ENCODE measurements at places on chromosomes 7 and 10.
A peak's percentile ranks its signal among the peaks of the same experiment; 100 is the strongest.

DNA sequence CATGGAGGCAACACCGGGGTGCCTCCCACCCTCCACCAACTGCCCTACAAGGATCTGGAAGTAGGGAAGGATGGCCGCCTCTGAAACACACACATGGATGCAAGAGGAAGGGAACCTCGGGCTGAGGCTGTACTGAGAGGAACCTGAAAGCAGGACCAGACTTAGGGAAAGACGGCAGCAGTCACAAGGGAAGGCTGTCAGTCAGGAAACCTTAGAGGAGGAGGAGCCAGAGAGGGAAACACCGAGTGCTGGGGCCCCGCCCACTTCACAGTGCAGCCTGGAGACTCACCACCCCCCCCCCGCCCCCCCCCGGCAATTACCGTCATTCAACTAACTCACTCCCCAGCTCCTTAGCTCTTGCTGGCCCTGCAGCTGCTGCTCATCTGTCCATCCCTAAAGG, 2.5 kb downstream of the CYREN start:
- no peak for DNase-seq

- DNase-seq, result peak; percentile 7
These were observed 740 bp downstream of the HTR7 start for GRCh38 chr10:90856964-90857634.

- DNase-seq, result no peak
These were observed 750 bp upstream of the CDK14 start for GRCh38 chr7:90595342-90595800.

DNA sequence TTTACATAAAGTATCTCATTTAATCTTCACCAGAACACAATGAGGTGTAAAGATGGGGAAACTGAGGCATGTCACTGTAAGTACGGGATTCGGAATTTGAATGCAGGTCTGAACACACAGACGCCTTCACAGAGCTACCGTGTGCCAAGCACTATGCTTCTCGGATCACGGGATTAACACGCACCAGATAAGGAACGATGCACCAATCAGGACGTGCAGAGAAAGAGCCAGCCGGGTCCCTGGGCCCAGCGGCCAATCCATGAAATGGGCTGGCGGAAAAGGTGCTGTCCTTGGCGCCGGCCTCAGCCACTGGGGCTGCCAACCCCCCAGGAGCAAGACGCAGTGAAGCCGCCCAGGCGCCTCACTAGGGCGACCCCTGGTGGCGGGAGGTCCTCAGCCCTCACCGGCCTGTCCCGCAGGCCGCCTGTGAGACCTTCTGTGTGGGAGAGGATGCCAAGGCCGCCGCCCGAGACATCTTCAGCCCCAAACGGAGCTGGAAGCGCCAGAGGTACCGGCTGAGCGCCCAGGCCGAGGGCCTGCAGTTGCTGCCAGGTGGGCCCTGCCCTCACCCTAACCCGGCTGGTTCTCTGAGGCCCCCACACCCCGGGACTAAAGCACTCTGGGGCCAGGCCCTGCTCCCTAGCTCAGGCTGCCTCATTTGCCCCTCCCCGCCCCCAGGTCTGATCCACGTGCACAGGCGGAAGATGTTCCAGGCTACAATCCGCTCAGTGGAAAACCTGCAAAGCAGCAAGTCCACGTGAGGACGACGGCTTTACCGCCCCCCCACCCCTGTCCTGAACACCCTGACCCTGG, 15.6 kb downstream of the ATG9B start:
- peak; percentile 68 for DNase-seq

- peak; percentile 86 for DNase-seq
These were observed 102.2 kb upstream of the ZNF438 start for GRCh38 chr10:31133792-31134310.

DNA sequence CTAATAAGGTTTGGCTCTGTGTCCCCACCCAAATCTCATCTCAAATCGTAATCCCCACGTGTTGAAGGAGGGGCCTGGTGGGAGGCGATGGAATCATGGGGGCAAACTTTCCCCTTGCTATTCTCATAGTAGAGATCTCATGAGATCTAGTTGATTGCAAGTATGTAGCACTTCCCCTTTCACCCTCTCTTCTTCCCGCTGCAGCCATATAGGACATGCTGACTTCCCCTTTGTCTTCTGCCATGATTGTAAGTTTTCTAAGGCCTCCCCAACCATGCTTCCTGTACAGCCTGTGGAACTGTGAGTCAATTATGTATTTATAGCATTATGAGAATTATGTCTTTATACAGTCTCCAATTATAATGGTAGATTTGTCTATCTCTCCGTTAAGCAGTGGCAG, 594.5 kb downstream of the ACTR3B start:
- DNase-seq, result no peak

DNA sequence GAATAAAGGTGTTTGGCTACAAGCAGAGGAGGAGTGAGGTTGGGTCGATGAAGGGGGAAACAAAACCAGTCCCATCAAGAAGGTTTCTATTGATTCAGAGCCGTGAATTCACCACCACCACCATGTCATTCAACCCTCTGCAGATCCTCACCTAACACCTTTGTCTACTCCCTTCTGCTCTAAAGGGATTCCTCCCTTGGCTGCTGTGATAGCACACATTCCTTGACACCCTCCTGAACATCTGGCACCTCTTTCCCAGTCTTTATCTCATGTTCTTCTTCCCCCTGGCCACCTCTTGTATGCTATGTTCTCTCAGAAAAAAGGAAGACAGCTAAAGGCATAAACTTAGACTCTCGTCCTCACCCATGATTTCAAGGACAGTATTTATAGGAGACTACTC, 318.0 kb downstream of the GPAM start:
- no peak for DNase-seq

DNA sequence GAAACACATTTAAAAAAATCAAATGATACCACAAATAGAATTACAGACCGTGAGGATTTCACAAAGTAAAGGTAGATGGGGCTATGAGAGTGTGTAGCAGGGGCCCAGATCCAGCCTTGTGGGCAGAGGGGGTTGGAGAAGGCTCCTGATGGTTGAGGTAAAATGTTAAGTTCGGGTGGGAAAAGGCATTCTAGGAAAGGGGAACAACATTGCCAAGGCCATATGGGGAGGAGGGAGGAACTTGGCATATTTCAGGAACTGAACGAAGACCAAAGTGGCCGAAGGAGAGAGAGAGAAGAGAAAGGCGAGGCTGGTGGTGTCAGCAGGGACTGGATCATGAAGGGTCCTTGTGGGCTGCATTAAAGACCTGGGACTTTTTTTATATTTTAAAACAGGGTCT, 98.9 kb downstream of the CARD11 start:
- DNase-seq, result no peak

- no peak for DNase-seq
These were observed 251.4 kb upstream of the ZMIZ1 start for GRCh38 chr10:78817361-78817760.

- no peak for DNase-seq
These were observed 231.8 kb upstream of the FOXP2 start for GRCh38 chr7:114182837-114183236.

- DNase-seq, result no peak
These were observed 113.1 kb upstream of the GDF10 start for GRCh38 chr10:47186941-47187340.

DNA sequence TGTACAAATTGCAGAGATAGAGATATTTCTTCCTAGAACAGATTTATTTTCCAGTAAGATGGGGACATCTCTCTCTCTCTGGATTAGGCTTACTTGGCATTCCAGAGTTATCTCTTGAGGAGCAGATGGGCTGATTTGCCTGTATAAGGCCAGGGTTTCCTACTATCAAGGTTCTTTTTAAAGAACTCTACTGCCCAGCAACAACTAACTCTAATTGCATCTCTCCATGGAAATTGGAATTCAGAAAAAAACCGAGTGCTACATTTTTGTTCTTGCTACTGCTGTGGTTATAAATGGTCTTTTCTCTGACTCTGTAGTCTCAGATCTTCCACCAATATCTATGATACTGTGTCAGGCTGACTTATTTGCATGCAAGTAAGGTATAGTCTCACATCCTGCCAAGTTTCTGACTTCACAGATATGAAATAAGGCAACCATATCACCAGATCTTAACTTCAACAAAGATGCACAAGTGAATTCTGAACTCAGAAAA, 161.1 kb downstream of the CRPPA start:
- DNase-seq, result no peak

DNA sequence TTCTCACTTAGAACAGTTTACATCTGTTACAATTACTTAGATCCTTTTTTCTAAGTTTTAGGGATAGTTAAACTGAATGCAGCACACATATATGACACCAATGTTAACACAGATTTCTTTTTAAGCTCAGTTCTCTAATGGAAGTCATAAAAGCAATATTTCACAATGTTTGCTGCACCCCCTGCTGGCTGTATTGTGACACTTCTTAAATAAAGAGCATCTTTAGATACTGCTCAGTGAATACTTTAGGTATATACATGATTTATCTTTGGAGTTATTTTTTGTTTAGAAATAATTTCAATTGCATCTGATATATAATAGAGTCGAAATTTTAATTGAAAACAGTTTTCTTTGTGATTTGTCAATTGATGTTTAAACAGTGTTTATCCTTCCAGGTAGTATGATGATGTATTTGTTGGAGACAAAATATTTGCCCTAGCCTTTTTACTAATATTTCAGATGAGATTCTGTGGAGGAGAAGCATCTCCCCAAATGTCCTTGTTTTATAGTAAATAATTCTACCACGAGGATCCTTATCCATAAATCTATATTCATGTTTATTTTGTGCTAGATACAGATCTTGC, 174.4 kb downstream of the ST7 start:
- peak; percentile 49 for DNase-seq

DNA sequence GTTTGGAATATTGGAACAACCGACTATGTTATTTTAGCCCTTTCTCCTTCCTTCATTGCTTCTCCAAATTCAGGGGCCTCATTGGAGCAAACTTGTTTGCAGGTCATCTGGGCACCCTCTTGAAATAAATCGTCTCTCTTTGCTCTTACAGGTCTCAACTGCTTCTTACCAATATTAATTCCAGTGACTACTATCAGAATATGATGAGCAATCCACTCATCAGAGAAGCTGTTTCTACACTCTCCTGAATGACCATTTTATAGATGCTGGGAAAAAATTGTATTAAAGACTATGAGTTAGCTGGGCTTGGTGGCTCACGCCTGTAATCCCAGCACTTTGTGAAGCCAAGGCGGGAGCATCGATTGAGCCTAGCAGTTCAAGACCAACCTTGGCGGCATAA, 12.5 kb upstream of the HNRNPF start:
- no peak for DNase-seq

DNA sequence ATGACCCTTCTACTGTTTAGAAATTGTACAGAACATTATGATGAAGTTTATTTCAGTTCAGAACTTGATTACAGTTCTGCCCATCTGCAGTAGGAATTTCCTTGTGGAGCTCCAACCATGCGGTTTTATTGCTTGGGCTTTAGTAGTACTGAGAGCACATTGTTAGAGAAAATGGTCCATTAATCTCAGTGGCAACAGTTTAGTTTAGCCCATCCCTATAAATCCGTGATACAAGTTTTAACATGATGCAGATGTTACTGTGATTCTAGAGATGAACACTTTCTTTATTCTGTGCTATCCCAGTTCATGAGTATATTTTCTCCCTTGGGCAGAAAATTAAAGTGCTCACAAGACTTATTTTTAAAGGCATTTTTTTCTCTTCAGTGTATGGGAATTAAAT, 84.8 kb upstream of the FZD8 start:
- DNase-seq, result no peak

- no peak for DNase-seq
These were observed 997 bp upstream of the LDB1 start for GRCh38 chr10:102120991-102121738.

GRCh38 chr7:128167042-128167701, 73.9 kb upstream of the LEP start:
- no peak for DNase-seq

All from CD4-positive, CD25-positive, alpha-beta regulatory T cell (primary cell).